ENCODE measurements at places on chromosomes 5 and 9.

GRCh38 chr9:3040761-3041160, 196.9 kb upstream of the PUM3 start:
- DNase-seq, result no peak

GRCh38 chr9:27383524-27383923, 86.6 kb upstream of the EQTN start:
- no peak for DNase-seq

DNA sequence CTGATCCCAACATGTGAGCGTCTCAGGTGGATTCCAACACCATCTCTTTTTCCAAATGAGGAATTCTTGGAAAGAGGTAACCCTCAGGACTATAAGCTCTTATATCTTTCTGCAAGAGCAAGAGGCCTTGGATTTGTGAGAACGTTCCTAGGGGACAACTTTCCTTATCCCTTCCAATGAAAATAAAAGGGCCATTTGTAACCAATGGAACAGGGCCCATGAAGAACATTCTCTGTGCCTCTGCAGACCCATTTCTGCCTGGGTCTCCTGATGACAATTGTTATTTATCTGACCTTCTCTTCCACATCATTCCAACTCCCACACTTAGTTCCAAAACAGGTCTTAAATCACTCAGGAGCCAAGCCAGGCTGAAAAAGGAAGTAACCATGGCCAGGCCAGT, 202.6 kb downstream of the ZNF462 start:
- no peak for DNase-seq

- DNase-seq, result no peak
Measured at GRCh38 chr5:154302161-154302560, 111.6 kb downstream of the GALNT10 start.

DNA sequence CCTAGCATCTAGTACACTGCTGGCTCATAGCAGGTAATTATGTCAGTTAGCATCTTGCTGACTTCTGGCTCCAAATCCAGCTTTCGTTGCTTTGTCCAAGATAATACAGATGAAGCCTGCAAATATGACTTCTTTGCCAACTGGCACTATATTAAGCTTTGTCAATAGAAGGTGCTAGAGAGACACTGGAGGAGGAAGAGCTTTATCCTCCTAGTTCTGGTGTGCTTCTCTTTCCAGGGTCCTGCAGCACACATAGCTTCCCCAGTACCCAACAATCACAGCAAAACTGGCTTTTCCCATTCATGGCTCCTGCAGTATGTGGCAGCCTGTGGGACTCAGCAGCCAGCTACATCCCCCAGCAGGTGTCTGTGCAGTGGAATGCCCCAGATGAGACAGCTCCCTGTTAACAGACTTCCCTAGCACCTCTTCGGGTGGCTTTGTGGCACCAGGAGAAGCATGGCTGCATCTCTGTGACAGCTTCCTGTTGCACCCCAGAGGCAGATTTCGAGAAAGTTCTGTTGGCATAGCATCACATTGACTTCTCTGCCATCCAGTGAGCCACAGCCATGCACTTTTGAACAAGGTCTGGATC, 147.8 kb downstream of the OXCT1 start:
- no peak for DNase-seq

GRCh38 chr5:41338136-41338675, 124.9 kb upstream of the C6 start:
- DNase-seq, result no peak

DNA sequence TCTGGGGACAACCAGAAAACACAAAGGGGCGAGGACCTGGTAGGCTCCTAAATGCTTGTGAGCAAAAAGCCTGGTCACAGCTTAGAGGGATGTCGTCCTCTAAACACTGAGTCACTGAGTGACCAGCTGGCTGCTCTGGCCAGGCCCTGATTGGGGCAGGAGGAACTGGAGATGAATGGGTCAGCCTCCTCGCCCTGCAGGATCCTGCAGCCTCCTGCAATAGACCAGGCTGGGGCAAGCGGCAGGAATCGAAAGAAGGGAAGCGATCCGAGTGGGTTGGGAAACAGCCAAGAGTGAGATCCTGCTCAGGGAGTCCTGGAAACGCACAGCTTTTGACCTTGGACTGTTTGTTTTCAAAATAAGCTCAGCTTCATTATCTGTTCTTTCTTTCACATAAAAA, 34.1 kb upstream of the MSX2 start:
- no peak for DNase-seq

GRCh38 chr9:38713426-38713825, 6.5 kb downstream of the FAM240B start:
- no peak for DNase-seq

DNA sequence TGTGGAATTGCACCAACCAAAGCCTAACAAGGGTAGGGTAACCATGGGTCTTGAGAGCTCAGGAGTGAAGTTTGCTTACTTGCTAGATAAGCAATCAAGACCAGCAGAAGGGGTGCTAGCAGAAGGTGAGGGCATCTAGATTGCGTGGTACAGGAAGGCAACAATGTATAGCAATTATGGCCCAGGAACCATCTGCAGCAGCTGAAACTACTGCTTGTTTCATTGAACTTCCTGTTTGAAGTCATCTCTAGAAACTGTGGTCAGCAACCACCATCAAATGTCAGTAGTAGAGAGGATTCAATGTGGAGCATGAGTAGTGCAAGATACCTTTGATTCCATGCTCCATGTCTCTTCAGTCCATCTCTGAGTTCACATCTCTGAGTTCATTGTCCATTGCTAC, 462.1 kb upstream of the GRAMD2B start:
- DNase-seq, result no peak

DNA sequence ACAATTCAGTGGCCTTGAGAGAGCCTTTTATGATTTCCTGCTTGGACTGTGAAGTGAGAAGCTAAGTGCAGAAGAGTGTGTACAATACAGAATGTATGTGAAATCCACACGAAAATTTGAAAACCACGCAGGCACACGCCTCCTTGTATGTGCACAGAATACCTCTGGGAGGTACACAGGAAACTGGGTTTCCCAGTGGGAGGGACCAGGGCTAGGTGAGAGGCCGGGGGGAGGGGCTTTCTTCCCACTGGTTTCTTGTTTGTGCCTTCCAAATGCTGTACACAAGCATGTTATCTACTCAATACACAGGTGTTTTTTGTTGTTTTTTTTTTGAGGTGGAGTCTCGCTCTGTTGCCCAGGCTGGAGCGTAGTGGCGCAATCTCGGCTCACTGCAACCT, 16.1 kb downstream of the C9orf50 start:
- DNase-seq, result no peak

- no peak for DNase-seq
Measured at GRCh38 chr5:5708367-5708919, 286.0 kb downstream of the ICE1 start.

- DNase-seq, result no peak
Measured at GRCh38 chr5:35794328-35794619, 62.4 kb upstream of the IL7R start.

- peak; percentile 73 for DNase-seq
Measured at GRCh38 chr9:36102742-36103495, 33.6 kb upstream of the GLIPR2 start.

DNA sequence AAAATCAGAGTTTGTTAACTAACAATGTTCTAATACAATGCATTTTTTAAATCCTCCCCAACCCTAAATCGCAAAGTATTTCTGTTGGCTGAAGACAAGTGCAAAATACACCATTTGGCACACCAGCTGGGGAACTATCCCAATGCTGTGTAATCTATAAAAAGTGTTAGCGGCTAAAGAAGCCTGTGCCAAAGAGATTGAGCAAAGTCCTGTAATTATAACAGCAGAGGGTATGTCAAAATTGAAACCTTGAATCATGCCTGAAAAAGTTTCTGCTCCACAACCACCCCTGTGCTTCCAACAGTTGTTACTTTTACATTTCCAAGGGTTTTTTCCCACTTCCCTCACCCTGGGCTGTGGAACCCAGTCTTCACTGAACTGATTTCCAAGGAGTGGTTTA, 83.1 kb upstream of the PLPP6 start:
- no peak for DNase-seq

- no peak for DNase-seq
Measured at GRCh38 chr5:116371431-116371830, 203.2 kb downstream of the SEMA6A start.

GRCh38 chr9:98342098-98342819, 86.8 kb upstream of the TBC1D2 start:
- peak; percentile 3 for DNase-seq

DNA sequence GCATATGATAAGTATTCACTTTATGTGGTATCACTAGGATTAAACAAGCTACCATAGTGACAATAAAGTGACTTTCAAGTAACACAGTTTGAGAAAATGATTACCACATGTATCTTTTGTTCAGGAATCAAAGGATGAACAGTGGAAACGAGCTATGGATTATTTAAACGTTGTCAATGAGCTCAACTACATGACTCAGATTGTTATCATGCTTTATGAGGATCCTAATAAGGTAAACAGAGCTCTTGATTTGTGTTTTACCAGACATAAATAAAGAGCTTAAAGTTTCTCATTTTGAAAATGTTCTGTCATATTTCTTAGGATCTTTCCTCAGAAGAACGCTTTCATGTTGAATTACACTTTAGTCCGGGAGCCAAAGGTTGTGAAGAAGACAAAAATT, 57.4 kb downstream of the PPIP5K2 start:
- DNase-seq, result no peak

GRCh38 chr9:78014776-78015175, 16.8 kb downstream of the GNAQ start:
- DNase-seq, result no peak

GRCh38 chr5:171990713-171991015, 15.8 kb downstream of the FBXW11 start:
- no peak for DNase-seq

DNA sequence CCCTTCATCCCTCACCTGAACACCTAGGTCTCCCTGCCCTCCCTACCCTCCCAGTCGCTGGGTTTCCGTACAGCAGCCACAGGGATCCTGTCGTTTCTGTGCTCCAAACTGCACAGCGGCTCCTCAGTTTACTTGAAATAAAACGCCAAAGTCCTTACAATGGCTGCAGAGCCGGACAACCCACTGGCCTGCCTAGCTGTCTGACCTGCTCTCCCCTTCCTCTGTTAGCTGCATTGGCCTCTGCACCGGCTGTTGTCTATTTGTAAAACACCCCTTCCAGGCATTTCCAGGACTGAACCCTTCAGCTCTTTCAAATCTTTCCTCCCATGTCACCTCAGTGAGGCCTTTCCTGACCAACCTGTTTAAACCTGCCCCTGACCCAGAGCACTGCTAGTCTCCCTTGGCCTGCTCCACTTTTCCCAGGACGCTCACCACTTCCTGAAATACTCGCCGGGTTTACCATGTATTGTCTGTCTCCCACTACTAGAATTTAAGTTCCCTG, 9.1 kb upstream of the MGAT1 start:
- no peak for DNase-seq

- DNase-seq, result no peak
Measured at GRCh38 chr9:116673375-116673774, 13.7 kb upstream of the TRIM32 start.

DNA sequence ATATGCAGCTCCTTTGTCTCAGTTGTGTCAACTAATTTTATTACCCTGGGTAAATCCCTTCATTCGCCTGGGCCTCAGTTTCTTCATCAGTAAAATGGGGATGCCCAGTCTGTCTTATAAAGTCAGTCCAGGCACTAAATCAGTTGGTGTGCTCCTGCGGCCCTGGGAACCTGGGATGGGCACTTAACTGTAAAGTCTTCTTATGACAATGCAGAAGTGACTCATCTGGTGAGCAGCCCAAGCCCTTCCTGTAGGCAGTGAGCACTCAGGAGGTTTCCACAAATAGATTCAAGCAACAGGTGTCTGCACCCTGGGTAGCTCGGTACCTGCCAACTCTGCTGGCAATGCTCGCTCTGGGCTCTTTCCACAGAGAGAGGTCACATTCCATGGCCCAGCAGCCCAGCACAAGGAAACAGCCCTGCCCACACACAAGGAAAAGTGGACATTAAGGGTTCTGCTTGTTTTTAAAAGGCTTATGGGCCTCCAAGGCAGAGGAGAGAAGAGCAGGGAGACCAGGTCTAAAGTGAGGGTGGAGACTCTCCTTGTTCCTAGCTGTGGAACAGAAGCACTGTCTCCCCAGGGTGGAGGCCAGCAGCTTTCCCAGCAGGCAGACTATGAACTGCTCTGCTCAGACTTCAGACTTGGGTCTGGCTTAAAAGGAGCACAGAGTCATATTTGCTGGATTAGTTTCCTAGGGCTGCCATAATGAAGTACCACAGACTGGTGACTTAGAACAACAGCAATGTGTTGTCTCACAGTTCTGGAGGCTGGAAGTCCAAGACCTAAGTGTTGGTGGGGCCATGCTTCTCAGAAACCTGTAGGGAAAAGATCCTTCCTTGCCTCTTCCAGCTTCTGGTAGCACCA, 89.7 kb upstream of the ADRA1B start:
- DNase-seq, result no peak

- peak; percentile 74 for DNase-seq
Measured at GRCh38 chr9:100437860-100438805, 11.2 kb downstream of the MSANTD3 start.

DNA sequence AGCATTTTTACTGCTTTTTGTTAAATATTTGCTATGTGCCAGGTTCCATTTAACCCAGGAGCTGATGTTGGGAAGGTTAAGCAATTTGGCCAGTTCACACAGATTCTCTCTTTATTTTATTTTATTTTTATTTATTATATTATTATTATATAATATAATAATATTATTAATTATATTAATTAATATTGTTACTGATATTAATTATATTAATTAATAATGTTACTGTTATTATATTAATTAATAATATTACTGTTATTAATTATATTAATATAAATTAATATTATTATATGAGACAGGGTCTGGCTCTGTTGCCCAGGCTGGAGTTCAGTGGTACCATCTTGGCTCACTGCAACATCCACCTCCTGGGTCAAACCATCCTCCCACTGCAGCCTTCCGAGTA, 593.0 kb upstream of the SGCD start:
- DNase-seq, result no peak

- no peak for DNase-seq
Measured at GRCh38 chr9:3746296-3747275, 220.8 kb upstream of the RFX3 start.

GRCh38 chr5:3167473-3167872, 416.0 kb upstream of the IRX2 start:
- no peak for DNase-seq

GRCh38 chr5:32090026-32090754, 83.9 kb downstream of the GOLPH3 start:
- DNase-seq, result no peak

- no peak for DNase-seq
Measured at GRCh38 chr9:112387115-112387514, 7.2 kb downstream of the HSDL2 start.

GRCh38 chr5:77066823-77067442, 20.2 kb downstream of the ZBED3 start:
- no peak for DNase-seq

DNA sequence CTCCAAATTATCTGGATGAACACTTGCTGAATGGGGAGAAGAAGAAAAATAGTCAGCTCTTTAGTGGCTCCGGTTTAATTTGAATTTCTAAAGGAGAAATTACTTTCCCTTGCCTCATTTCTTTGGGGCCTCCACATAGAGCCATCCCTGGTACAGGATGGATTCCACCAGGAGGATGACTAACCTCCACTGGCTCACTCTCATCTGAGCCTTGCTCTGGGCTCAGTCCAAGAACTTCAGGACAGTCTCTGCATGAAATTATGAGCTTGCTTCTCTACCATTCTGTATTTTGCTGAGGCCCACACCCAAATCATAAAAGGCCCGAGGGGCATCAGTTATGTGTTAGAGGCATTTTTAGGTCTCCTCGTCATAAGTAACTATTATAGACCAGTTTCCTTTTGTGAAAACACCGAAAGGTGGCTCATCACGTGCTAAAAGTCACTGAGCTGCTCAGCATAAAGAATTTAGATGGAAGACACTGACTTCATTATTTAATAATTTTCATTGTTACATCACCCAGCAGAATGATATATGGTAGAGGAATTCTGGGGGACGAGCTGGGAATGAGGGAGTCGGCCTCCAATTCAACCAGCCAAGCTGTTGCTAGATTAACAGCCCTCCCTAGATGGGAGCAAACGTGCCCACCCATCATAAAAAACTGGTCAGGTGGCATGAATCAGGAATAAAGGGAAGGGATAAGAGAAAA, 222.1 kb downstream of the TARS1 start:
- no peak for DNase-seq

All from HEK293T (cell line).